Right atrium auricular region (tissue), 2 donors: ENCODE measurements at places on chromosomes 2 and 18. TPM values are rescaled to one million over a fixed set of nuclear protein-coding genes. Genes with fewer than 3 reads are reported as not detected.
A peak's percentile ranks its signal among the peaks of the same experiment; 100 is the strongest.

The PPM1G gene
- total RNA-seq: 42.4 TPM

The CCDC85A gene
- total RNA-seq: 5.0 TPM

The TMEM127 gene
- 95.2 TPM for total RNA-seq

The RAB3GAP1 gene
- total RNA-seq: 36.2 TPM

The OR6B2 gene
- total RNA-seq: not detected

DNA sequence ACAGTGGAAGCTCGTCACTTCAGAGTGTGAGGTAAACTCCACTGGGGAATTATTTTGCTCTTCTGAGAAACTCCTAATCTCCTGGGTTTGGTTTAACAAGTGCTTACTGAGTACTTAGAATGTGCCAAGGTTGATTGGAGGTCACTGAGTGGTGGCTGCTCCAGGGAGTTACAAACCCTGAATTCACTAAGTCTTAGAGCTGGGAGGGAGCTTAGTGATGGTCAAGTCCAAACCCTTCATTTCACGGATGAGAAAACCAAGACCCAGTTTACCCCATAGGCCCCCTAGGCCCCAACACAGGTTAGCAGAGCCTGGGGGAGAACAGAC lies 52.0 kb downstream of the SLC4A5 start:
- no peak for DNase-seq
- H3K4me1 ChIP-seq: peaks cover 5% of the 10 kb centered on the region
- no peaks in the 10 kb centered on the region for H3K27me3 ChIP-seq
- H3K27ac ChIP-seq: no peak overlapping the region
- H3K36me3 ChIP-seq: no peaks in the 10 kb centered on the region

GRCh38 chr18:55694291-55694690 lies 106.3 kb upstream of the TCF4 start:
- DNase-seq: no peak
- no peaks in the 10 kb centered on the region for H3K36me3 ChIP-seq
- no peak overlapping the region for H3K27ac ChIP-seq
- no peaks in the 10 kb centered on the region for H3K27me3 ChIP-seq
- H3K4me3 ChIP-seq: no peak overlapping the region

DNA sequence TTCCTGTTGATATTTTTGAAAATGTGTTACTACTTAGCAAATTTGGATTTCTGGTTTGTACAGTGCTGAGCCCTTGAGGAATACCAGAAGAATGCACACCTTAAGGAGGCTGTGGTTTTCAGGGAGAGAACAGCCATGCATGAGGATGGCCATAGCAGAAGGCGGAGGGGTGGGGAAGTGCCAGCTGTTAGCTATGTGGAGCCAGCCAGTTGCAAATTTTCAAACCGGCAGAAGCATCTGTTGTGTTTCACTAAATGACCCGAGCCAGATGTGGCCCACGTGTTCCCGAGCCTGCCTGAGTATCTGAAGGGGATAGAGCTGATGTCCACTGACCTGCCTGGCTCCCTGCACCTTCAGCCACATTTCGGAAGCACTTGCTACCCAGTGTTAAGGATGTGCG lies 16.4 kb upstream of the RBM44 start:
- no peak overlapping the region for H3K4me3 ChIP-seq
- H3K36me3 ChIP-seq: peaks cover 47% of the 10 kb centered on the region
- H3K27ac ChIP-seq: no peak overlapping the region

DNA sequence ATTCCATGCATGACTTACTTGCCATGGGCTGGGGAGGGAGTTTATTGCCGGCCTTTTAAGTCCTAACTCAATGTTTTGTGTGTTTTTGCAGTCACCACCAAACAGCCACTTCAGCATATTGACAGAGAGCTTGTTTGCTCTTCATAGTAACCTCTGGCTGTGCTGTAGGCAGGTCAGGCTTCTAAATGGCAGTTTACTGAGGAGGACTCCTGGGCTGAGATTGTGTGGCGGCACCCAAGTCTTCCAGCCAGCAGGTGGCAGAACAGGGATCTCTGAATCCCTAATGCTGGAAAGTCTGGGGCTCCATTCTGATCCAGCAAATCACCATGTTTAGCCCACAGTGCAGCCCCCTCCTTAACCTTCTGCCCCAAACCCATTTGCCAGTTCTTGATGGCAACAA lies 121.2 kb downstream of the CAPN13 start:
- H3K27ac ChIP-seq: no peak overlapping the region
- DNase-seq: peak; percentile 9
- no peak overlapping the region for H3K4me3 ChIP-seq
- peaks cover 27% of the 10 kb centered on the region for H3K4me1 ChIP-seq
- no peaks in the 10 kb centered on the region for H3K36me3 ChIP-seq

- no peaks in the 10 kb centered on the region for H3K36me3 ChIP-seq
- DNase-seq: no peak
- no peaks in the 10 kb centered on the region for H3K4me1 ChIP-seq
These were observed 16.4 kb downstream of the DYNAP start for GRCh38 chr18:54607213-54608027.

- H3K4me1 ChIP-seq: no peaks in the 10 kb centered on the region
- H3K4me3 ChIP-seq: no peak overlapping the region
- no peaks in the 10 kb centered on the region for H3K36me3 ChIP-seq
- H3K27ac ChIP-seq: no peak overlapping the region
- H3K27me3 ChIP-seq: no peaks in the 10 kb centered on the region
These were observed 232.0 kb downstream of the ANAPC1 start for GRCh38 chr2:111652038-111652437.

DNA sequence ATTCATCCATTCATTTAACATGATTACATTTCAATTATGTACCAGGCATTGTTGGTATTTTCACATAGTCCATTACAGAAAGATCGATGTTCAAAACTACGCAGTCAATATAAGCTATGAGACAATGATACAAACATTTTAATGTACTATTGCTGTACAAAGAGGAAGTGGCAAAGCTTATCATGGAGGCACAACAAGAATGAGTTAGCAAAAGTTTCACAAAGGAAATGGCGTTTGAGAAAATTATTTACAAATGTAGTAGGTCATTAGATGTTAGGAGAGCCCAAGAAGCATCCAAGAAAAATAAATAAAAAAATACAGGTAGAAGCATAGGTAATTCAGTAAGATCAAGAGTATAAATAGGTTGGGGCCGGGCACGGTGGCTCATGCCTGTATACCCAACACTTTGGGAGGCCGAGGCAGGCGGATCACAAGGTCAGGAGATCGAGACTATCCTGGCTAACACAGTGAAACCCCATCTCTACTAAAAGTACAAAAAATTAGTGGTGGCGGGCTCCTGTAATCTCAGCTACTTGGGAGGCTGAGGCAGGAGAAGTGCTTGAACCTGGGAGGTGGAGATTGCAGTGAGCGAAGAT lies 1730.8 kb upstream of the CELF4 start:
- no peaks in the 10 kb centered on the region for H3K4me1 ChIP-seq
- H3K27ac ChIP-seq: no peak overlapping the region
- no peaks in the 10 kb centered on the region for H3K27me3 ChIP-seq
- H3K36me3 ChIP-seq: no peaks in the 10 kb centered on the region

DNA sequence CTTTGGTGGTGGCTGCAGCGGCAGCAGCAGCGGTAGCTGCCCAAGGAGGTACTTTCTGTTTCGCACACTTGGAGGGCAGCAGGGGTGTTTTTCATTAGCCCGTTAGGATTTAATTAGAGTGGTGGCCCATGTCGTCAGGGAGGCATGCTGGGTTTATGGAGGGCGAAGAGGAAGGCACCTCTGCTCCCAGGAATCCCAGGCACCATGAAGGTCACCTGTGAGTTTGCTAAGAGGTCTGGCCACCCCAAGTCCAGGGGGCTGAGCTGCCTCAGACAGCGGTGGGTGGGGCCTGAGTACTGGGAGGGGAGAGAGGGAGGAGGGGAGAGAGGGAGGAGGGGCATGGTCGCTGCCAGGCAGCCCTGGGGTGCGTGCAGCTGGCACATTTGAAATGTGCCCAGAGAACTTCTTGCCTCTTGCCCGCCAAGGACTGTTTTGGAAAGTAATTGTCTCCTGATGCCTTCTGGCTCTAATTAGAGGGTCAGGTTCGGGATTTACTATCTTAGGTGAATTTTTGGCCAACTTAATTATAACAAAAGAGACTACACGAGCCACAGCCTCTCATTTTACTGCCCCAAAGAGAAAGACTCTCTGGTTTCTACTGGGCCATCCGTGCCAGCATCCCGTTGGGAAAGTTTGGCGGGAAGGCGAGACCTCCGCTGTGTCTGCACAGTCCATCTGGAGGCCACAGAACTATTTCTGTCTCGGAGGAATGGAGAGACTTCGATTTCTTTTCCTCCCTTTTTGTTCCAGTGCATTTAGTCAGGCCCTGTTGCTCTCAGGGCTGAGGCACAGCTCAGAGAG lies 62.0 kb downstream of the GLI2 start:
- no peaks in the 10 kb centered on the region for H3K27me3 ChIP-seq
- DNase-seq: no peak
- H3K4me3 ChIP-seq: no peak overlapping the region

GRCh38 chr2:137161250-137161649 lies 395.9 kb downstream of the THSD7B start:
- no peaks in the 10 kb centered on the region for H3K27me3 ChIP-seq
- no peak overlapping the region for H3K4me3 ChIP-seq
- DNase-seq: no peak
- H3K36me3 ChIP-seq: no peaks in the 10 kb centered on the region
- no peak overlapping the region for H3K27ac ChIP-seq

DNA sequence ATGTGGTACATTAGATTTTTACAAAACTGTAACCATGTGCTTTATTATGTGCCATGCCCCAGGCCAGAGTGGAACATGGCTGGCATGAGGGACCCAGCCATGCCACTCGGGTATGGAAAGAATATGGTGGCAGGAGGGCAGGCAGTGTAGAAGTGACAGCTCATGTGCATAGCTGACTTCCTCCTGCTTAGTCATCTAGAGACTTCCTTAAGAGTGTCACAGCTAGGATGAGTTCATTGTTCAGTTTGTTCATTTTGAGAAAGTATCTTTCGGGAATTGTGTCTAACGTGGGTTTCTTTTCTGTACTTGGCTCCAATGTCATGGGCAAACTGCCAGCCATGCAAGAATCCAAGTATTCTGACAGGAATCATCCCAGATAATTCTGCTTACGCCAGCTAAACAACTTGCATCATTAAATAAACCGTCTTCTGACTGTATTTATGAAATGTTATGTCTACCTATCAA lies 94.3 kb upstream of the ITGB6 start:
- H3K27me3 ChIP-seq: no peaks in the 10 kb centered on the region
- H3K4me1 ChIP-seq: peaks cover 78% of the 10 kb centered on the region
- peak; percentile 84 for DNase-seq
- peaks cover 16% of the 10 kb centered on the region for H3K36me3 ChIP-seq
- H3K4me3 ChIP-seq: no peak overlapping the region

DNA sequence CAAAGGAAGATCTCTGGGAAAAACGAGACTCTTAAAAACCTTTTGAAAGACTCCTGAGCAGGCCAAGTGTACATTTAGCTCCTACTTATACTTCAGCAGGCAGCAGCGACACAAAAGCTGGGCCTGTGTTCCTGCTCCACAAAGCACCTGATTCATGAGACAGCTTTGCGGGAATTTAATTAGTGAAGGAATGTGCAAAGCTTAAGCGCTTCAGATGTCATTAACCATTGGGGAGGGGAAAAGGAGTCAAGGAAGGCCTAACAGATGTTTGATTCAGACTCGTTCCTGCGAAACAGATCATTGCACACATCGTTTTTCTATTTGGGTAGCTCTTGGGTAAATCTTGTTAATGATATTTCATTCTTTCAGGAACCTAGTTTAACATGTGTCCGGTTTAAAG lies 125.9 kb downstream of the MAIP1 start:
- no peaks in the 10 kb centered on the region for H3K36me3 ChIP-seq
- H3K4me3 ChIP-seq: no peak overlapping the region
- peaks cover 9% of the 10 kb centered on the region for H3K4me1 ChIP-seq

DNA sequence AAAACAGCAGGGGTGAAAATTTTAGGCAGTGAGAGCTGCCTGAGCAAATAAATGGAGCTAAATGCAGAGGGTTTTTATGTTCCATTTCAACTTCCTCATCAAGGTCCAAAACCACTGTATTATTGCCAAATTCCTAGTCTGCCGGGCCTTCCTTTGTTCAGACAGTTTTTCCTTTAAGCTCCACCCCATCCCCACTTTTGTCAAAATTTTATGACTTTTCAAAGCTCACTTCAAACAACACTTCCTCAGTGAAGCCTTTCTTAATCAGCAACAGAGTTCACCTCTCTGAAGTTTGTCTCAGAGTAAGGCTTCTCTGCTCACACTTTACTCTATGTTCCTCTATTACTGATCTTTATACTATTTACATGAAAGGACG lies 81.3 kb downstream of the CERKL start:
- H3K27ac ChIP-seq: no peak overlapping the region
- no peak for DNase-seq
- H3K4me3 ChIP-seq: no peak overlapping the region
- H3K27me3 ChIP-seq: no peaks in the 10 kb centered on the region

DNA sequence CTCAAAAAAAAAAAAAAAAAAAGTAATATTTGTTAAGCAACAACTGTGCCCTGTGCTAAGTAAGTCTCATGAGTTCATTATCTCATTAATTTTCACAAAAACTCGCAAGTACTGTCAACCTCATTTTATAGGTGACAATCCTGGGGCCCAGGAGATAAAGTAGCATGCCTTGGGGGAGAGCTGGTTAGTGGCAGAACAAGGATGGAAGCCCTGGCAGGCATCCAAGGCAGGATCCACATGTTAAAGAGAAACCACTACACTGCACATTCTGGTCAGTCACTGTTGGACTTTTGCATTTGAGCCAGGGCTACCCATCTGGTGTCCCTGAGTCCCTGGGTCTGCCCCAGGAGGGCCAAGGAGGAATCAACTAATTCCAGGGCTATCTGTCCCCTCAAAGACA lies 54.6 kb downstream of the ZFP36L2 start:
- peaks cover 40% of the 10 kb centered on the region for H3K4me1 ChIP-seq
- DNase-seq: no peak
- no peak overlapping the region for H3K27ac ChIP-seq
- no peaks in the 10 kb centered on the region for H3K36me3 ChIP-seq
- no peak overlapping the region for H3K4me3 ChIP-seq
- H3K27me3 ChIP-seq: no peaks in the 10 kb centered on the region
